ENCODE measurements at places on chromosomes 16 and 17.

DNA sequence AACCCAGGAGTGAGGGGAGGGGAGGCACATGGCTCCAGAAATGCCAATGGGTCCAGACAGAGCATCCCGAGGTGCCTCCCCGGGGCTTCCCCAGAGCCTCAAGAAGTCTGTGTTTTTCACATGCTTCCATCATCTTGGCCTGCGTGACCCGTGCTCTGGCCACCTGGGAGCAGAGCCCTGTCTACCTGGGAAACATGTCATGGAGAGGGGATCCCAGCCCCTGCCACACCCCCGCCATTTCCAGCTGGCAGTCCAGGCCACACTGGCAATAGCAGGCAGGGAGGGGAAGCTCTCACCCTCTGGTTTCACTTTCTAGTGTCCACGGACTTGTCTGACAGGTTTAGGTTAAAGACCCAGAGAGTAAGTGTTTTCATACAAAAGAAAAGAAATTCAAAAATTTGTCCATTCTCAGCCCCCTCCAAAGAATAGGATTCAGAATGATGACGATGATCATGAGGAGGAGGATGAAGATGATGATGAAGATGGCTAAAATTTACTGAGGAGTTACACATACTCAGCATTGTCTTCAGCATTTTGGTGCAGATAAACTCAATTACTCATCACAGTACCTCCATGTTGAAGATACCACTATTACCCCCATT, 9.0 kb downstream of the SMIM5 start:
- DNase-seq, result no peak

GRCh38 chr17:2724784-2725164, 13.2 kb upstream of the CLUH start:
- DNase-seq, result peak; percentile 34

GRCh38 chr16:79508294-79508693, 92.2 kb downstream of the MAF start:
- DNase-seq, result no peak

GRCh38 chr16:4624827-4625559, 367 bp downstream of the MGRN1 start:
- peak; percentile 83 for DNase-seq

DNA sequence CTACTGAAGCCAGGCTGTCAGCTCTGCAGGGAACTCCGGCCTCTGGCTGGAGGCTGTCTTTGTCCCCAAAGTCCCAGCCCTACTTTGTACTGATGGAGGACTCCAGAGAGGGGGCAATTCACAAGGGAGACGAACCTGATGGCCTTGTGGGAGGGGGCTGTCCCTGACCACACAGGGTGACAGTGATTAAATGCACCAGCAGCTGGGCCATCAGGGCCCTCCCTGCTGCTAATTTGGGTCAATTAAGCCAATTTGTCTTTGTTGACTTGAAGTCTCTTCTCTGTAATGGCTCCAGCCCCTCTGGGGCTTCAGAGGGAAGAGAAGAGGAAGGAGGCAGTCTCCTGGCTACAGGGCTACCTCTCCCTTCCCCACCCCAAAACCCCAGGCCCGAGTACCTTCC, 22.0 kb downstream of the TMEM132E start:
- DNase-seq, result no peak

DNA sequence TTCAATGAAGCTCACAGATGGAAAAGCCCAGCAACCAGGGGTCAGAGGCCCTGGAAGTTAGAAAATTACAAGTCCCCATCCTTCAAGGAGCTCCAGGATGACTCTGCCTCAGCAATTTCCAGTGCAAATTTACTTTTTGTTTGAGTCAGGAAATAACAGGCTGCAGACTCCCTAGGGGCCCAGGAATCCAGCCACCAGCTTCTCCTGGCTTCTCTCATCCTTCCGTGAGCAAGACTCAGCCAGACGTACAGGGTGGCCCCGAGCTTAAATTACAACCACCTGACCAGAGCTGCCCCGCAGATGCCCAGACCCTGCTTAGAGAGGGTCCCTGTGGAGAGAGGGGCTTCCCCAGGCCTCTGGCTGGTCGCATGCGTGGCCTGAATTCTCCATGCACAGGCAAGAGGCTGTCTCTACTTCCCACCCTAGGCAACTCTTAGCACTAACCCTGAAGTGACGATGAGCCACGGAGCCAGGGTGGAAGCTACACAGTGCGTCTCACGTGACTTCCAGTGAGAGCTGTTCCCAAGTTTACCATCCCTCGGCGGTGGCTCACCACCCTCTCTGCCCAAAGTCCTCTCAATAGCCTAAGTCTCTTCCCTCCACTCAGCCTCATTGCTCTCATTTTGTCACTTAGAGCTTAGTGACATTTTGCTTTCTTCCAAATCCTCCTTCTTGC, 27.1 kb downstream of the GPR142 start:
- no peak for DNase-seq

DNA sequence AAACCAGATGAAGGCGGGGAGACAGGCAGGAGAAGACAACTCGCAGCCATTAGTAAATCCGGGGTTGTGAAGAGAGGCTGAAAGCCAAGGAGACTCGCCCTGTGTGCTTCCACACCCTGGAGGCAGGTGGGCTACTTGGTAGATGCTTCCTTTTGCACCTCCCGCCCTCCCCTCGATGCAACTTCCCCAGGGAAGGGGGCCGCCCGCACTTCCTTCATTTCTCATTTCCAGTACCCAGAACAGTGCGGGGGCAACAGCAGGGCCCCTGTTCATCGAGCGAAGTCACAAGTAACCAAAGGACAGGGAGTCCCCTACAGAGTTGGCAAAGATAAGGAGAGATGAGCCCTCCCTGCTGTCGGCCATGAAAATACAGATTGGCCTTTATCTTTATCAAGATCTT, 25.0 kb downstream of the CCDC40 start:
- DNase-seq, result no peak

DNA sequence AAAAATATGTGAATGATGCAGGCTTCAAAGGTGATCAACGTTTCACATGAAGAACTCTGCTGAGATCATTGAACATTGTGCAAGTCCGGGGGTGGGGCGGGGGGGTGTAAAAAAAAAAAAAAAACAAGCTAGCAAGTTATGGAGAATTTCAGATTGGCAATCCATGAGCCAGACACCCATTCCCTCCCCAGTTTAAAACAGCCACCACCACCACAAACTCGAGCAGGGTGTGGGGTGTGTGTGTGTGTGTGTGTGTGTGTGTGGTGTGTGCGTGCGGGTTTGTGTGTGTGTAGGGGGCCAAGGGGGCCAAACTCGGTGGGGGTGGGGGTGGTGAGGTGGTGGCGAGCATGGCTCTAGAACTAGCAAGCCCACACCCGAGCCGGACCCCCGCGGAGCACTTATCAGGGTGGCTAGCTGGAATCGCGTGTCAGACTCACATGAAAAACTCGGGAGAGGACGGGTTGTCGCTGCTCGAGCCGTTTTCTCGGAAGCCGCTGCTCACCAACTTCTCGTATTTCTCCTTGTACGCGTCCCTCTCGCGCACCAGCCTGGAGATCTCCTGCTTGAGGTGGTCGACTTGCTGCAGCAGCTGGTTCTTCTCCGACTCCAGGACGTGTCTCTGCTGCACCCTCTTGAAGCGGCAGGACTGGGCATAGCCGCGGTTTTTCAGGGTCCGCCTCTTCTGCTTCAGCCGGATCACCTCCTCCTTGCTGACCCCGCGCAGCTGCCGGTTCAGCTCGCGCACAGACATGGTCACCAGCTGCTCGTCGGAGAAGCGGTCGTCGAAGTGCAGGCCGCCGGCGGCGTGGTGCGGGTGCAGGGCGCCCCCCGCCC, 2.0 kb downstream of the MAF start:
- DNase-seq, result peak; percentile 44

GRCh38 chr17:48626245-48627117, at the start of gene HOXB9:
Gene HOXB9, minus strand, starts transcription at chr17:48626358. Its CDS starts 89 bp downstream, at chr17:48626269.
- no peak for DNase-seq

DNA sequence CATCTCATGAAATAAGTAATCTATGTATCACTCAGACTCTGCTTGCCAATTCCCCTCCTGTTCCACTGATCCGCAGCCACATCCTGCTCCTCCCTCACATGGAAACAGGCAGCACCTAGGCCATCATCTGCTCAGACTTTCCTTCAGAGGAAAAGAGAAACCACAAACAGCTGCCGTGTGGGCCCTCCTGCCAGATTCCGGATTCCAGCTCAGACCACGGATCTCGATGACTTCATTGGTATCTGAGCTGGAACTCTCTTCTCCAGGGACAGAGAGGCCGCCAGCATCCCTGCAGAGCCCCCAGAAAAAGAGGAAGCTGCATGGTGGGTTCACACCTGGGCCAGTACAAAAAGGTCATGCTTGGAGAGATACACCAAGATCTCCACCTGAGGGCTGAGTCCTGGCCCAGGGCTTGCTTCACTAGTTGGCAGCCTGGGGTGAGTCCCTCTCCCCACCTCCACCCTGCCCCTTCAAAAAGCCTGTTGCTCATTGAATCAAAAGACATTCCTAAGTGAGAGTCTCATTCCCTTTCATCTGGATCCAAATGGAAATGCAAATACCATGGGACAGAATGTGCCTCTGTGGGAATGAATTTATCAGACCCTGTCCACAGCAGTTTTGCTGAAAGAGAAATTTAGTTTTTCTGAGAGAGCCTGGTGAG, 47.2 kb downstream of the HOXB1 start:
- peak; percentile 93 for DNase-seq

- no peak for DNase-seq
Observed at GRCh38 chr16:48525201-48526057, 84.6 kb downstream of the N4BP1 start.

GRCh38 chr17:13086142-13086769, 68.4 kb upstream of the ELAC2 start:
- no peak for DNase-seq

- DNase-seq, result no peak
Observed at GRCh38 chr16:86772671-86773353, 194.5 kb downstream of the FOXL1 start.

DNA sequence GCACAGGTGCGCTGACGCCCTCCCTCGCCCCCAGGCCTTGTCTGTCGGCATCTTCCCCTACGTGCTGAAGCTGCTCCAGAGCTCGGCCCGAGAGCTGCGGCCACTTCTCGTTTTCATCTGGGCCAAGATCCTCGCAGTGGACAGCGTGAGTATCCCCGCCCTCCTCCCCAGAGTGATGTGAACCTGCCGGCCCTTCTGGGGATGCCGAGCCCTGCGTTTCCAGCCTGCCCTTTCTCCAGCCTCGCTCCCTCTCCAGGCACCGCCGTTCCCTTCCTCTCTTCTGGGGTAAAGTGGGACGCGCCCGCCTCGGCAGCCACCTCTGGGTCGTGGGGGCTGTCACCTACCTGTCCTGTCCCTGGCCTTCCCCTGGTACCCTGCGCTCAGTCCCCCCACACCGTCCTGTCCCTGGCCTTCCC, 133.9 kb upstream of the CHMP6 start:
- DNase-seq, result no peak

- no peak for DNase-seq
Observed at GRCh38 chr17:32493976-32494513, 7.3 kb downstream of the CDK5R1 start.

DNA sequence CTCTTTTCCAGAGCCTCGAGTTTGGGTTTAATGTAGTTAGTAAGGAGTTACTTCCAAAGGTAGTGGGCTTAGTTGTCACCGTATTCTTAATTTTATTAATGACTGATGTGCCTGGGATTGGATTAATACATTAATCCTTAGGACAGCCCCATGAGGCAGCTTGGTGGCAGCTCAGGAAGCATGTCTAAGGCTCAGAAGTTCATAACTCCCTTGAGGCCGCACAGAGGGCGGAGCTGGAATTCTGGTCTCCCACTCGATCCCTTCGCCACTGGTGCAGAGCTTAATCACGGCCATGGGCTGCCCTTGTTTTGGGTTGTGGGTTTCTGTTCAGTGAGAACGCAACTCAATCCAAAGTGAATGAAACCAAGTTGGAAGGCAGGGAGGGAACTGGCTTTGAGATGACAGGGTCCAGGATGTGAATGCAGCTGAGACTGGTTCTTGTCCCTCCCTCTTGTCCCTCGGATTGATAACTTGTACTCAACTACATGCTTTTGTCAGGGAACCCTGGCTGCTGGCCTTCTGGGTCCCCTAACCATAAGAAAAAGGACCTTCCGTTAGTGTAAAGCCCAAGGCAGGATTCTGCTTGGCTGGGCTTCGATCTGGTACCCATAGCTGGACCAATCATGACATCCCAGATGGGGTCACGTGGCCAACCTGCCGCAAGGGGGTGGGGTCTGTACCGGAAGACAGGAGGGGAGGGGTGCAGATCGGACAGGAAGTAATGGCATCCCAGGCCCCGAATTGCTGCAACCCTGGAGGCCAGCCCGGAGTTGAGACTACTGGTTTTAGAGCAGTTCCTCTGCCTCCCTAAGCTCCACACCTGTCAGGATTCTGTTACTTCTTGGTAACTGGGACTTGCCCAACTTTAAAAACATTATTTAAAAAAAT, 45.4 kb downstream of the SNX20 start:
- DNase-seq, result no peak

- peak; percentile 20 for DNase-seq
Observed at GRCh38 chr17:56593086-56593645, 333 bp upstream of the NOG start.

DNA sequence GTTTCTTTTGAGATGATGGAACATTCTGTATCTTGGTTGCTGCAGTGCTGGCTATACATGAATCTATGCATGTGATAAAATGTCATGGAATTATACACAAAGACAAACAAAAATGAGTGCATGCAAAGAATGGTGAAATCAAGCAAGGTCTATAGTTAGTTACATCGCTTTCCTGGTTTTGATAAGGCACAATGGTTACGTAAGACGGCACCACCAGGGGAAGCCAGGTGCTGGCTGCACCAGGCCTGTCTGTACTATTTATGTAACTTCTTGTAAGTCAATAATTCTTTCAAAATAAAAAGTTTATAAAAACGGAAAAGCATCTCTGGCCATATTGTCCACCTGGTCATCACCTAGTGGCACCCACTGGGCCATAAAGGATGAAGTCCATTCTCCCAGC, 46.5 kb downstream of the ARHGAP27 start:
- DNase-seq, result peak; percentile 8

DNA sequence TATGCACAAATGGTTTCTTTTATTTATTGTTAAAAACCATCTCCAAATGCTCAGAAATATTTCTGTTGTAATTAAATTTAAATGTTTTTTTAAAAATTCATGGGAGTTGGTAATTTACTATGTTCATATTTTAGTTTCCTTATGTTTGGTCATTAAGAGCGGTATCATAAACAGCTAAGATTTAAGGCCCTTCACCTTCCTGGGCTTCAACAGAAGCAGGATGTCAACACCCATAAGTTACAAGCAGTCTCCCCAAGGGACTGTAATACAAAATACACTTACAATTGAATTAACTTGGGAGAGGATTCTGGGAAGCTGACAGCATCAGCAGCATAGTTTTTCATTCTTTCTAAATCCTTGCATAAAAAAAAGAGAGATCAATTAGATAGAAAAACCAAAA, 30.9 kb upstream of the TANC2 start:
- no peak for DNase-seq

DNA sequence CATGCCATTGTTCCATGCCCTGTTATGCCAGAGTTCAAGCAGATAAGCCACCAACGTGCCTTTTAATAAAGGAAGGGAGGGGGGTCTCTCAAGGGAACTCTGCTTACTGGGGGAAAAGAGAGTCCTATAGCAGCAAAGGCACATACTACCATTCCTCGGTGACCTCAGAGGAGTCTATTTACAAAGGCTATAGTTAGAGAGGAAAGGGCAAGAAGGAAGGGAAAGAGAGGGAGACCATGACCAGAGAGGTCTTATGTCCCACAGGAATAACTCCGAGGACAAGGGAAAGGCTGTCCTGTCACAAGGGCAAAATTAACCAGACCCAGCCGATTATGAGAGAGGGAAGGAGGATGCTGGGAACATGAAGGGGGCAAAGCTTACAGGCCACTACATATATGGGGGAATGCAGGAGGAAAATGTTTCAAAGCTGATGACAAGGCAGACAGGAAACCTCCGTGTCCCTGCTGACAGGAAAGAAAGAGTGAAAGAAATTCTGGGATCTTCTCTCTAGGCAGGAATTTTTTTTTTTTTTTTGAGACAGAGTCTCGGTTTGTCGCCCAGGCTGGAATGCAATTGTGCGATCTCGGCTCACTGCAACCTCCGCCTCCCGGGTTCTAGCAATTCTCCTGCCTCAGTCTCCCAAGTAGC, 51.5 kb downstream of the HIC1 start:
- DNase-seq, result no peak

Data from fibroblast of villous mesenchyme (primary cell).